ENCODE measurements at places on chromosomes 1 and 21.

DNA sequence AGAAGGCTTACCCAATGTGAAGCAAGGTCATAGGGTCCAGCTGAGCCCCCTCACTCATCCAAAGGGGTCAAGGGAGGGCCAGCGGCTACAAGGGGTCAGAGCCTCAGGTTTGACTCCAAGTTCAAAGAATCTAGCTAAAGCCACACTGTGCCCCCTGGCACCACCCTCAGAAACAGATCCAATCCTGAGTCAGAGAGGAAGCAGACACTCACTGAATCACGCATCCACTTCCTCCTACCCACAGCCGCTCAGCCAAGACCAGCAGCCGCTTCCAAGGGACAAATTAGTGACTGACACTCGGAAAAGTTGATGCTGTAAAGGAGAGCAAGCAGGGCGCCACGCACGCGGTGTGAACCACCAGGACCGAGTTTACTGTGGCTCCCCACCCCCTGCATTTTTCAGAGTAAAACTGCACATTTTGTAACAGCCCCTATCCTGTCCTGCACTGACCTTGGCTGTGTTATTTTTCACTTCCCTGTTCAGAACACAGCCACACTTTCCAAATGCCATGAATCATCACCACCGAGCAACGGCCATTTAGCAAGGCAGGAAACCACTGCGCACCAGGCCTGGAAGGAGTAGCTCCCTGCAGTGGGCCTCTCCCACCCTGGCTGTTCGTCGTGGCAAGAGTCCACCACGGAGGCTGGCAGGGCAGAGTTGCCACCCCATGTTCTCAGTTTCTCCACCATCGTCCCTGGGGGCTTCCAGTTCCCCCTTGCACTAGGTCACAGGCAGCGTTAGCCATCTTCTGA, 147.8 kb downstream of the TOMM20 start:
- peak; percentile 40 for DNase-seq

- DNase-seq = no peak
These were observed 2.1 kb downstream of the CLCC1 start for GRCh38 chr1:108961198-108961597.

GRCh38 chr1:53653631-53654030, 85.3 kb downstream of the GLIS1 start:
- no peak for DNase-seq

- no peak for DNase-seq
These were observed 5.8 kb upstream of the ITGB2 start for GRCh38 chr21:44926331-44927101.

- DNase-seq = no peak
These were observed 355.8 kb upstream of the PTBP2 start for GRCh38 chr1:96365596-96366390.

DNA sequence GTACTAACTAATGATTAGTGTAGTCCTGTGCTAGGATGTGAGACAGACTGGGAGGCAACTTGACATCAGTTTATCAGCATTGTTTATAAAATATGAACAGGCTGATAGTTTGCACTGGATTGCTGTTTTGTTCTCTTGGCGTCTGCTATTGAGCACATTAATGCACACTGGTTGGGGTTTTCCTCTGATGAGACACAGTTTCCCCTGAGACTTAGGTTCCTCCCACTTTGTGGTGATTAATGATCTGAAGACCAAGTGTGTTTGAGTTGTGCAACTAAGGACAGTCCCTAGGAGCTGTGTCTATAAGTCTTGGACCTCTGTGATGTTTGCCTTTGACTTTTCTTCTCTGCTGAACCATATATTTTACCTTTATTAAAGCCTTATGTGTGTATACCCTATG, 1015.4 kb downstream of the AMY1C start:
- DNase-seq = no peak

DNA sequence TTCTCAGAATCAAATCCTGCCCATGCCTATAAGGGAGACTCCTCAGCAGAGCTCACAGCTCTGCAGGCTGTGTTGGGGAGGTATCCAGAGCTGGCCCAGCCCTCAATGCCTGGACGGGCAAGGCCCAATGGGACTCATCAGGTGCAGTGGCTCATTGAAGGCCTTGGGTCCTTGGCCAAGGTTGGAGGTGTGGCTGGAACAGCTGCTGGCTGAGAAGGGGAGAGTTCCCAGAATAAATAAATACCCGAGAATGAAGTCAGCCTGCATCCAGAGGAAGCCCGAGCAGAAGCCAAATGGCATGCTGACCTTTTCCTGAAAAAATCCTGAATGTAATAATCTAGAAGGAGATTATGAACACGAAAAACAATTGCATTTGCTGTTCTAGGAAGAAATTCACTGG, 25.2 kb upstream of the IKBKE start:
- DNase-seq = no peak

DNA sequence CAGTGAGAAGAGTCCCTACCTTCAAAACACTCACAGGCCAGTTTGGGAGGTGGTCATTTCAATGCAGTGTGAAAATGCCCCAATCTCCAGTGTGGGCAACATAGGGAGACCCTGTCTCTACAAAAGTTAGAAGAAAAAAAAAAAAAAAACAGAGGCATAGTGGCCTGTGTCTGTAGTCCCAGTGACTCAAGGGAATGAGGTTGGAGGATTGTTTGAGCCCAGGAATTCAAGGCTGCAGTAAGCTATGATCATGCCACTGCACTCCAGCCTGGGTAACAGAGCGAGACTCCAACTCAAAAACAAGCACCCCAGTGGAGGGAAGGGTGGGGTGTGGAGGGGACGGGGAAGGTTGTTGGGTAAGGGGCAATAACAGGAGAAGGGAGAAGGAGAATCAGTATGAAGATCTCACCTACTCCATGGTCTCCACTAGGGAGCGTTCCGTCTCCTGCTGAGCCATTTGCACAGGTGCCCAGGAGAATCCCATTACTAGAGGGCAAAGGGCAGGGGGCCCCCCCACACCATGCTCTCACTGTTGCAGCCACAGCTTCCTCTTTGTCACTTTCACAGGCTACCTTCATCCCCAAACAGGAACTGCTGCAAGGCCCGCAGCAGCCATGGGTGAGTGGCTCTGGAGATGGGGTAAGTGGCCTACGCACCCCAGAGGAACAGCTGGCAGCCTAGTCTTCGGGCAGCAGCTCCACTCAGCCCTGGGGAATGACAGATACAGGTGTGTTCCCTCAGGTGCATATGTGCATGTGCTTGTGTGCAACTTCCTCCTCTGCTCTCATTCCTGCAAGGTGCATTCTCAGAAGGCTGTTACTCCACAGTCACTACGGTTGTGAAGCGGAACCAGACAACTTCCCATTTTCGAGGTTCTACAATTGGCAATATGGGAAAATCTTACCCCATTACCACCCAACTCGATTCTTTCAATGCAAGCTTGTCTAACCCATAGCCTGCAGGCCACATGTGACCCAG, 87.9 kb upstream of the LYST start:
- DNase-seq = no peak

DNA sequence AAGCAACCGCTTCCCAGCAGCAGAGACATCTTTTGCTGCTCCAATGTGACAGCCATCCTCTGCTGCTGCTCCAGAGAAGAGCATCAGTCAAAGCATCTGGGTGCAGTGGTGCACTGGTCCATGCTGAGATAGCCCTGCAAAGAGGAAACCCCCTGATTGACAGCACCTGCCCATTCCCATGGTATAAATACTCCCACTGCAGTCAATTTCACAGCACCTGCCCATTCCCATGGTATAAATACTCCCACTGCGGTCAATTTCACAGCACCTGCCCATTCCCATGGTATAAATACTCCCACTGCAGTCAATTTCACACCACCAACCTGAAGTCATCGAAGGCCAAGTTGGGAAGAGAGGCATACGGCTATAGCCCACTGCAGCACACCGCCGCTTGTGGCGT, 25.5 kb downstream of the FBXO2 start:
- DNase-seq = no peak

DNA sequence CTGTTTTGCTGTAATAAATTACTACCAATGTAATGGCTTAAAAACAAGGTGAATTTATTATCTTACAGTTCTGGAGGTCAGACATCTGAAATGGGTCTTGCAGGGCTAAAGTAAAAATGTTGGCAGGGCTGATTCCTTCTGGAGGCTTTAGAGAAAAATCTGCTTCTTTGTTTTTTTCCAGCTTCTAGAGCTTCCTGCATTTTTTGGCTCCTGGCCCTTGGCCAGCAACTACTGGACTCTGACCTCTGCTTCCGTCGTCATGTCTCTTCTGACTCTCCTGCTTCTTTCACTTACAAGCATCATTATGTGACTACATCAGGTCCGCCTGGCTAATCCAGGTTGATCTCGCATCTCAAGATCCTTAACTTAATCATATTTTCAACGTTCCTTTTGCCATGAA, 350.9 kb downstream of the S1PR1 start:
- DNase-seq = peak; percentile 19

DNA sequence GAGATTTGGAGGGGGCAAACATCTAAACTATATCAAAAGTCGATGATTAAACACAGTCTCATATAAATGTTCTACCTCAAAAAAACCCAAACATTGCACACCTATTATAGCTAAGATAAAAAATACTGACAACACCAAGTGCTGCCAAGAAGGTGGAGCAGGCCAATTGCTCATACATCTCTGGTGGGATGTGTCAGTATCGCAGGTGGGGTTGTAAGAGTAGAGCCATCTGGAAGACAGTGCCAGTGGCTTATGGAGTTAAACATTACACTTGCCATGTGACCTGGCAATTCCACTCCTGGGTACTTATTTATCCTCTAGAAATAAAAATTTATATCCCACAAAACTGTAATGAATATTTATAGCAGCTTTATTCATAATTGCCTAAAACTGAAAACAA, 213.4 kb downstream of the DISC1 start:
- DNase-seq = no peak

DNA sequence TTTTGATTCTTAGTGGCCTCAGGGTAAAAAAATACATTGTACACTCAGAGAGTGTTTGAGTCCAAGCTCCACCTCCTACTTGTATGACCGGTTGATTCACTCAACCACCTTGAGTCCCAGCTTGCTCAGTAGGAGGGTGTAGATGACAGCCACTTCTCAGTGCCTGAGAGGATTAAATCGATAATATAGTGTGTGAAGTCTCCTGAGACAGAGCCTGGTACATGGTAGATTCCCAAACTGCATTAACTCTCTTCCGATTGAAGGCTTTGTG, 38.4 kb downstream of the NCMAP start:
- DNase-seq = no peak

GRCh38 chr1:15246960-15247614, at the start of gene FHAD1:
FHAD1 (plus strand) TSS chr1:15247223; CDS start chr1:15251785, 4,562 bp downstream.
- DNase-seq = peak; percentile 75

GRCh38 chr21:33945652-33946270, 30.2 kb upstream of the ATP5PO start:
- DNase-seq = no peak

GRCh38 chr1:1032424-1032823, 12.5 kb downstream of the AGRN start:
- peak; percentile 73 for DNase-seq

DNA sequence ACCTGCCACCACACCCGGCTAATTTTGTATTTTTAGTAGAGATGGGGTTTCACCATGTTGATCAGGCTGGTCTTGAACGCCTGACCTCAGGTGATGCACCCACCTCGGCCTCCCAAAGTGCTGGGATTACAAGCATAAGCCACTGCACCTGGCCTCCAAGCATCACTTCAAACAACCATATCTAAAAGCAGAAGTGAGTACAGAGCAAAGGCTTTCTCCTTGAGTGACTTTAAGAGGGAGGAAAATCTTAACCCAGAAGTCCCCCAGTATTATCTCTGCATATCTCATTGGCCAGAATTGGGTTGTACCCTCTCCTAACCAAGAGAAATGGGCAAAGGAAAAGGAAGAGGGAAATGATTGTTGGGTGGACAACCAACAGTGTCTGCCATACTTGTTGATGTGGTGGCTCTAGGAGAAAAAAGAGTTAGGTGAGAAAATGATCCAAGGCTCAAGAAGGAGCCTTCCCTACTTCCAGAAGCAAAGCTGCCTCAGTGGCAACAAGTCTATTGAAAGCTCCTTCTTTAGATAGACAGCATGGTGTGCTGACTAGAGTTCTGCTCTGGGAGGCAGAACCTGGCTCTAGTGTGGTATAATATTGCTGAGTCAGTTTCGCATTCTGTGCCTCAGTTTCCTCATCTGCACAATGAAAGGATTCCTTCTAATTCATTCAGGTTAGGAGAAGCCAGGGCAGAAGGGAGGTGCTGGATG, 16.8 kb upstream of the FOXE3 start:
- no peak for DNase-seq

DNA sequence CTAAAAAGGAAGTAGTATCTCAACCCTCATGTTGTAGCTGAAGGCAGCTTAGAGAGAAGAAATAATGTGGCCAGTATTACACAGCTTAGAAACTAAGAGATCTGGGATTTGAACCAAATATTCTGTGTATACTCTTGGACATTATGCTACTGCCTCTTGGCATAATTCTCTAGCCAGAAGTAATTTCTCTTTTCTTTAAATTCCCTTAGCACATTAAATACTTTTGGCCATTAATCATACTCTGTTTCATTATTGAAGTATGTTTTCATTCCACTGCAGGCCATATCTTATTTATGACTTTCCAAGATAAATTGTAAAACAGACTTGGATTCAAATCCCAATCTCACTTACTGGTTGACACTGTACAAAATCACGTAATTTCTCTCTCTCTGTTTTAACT, 181.3 kb upstream of the SPAG17 start:
- DNase-seq = no peak

DNA sequence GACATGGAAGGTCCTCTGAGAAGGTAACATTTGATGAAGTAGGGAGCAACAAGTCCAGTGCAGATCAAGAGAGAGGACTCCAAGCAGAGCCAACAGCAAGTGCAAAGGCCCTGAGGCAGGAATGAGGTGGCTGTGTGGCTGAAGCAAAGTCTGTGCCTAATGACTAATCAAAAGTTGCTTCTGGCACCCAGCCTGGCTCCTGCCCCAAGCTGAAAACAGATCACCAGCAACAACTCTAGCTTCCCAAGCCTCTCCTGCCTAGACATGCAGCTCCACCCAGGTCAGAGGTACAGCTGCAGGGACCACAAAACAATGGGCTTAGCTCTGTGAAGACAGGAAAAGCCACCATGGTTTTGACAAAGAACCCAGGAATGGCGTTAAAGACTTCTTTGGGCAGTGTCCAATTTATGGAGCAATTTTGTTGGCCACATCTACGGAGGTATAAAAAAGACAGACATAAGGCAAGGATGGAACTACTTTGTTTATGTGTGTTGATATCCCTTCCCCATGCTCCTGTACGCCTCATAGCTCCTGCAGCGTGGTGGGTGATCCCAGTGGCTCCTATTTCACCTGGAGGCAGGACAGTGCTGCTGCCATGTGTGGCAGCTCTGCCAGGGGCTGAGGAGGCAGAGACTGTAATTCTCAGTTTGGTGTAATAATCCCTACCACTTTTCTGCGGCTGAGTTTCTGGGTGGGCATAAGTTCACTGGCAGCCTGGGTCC, 26.4 kb upstream of the IGSF3 start:
- peak; percentile 46 for DNase-seq

DNA sequence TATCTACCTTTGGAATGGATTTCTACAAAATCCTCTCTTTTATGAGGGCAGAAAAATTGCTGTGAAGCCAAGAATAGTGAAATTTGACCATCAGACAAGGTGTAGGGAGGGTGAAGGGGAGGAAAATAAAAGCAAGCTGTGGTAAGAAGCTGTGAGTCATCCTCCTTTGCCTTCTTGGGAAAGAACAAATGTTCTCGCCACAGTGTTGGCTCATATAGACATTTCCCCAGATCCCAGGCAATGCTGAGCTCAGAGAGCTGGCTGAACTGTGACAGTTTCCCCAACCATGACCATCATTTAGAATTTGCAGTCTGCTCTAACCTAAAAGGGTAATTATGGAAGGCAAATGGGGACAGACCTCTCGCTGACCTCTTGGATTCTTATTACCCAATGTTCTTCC, 235.4 kb downstream of the PBX1 start:
- DNase-seq = no peak
